Putamen (tissue), 1 donor: ENCODE measurements at places on chromosomes 2 and 18.

DNA sequence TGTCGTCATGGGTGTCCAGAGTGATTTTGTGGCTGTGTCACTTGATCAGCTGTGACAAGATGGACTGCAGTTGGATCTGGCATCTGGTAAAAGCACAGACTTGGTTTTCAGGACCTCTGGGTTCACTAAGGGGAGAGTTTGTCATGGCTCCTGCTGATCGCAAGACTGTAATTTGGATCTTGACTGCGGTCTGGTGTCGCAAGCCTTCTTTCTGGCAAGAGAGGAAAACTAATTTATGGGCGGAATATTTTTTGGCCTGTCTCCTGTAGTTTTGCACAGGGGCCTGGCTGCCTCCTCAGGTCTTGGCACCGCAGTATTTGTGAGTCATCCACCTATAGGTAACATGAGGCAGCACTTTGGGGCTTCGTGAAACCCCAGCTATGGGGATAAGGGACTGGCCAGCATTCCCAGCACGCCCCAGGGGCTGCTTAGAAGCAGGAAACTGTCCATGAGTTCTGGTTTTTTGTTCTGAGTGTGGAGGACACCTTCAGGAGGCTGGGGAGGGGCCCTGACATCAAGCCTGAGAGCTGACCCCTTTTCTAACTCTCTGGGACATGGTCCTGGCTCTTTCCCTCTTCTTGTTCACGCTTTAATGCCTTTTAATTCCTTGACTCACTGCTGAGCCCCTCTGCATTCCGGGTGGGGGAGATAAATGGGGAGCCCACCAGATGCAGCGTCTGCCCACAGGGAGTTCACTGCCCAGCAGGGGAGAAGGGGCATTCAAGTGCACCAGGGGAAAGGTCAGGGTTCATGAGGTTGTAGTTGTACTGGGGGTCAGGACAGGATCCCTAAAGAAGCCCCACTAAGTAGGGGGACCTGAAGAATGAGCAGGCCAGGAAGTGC lies 12.2 kb downstream of the SH3BP4 start:
- DNase-seq = no peak

DNA sequence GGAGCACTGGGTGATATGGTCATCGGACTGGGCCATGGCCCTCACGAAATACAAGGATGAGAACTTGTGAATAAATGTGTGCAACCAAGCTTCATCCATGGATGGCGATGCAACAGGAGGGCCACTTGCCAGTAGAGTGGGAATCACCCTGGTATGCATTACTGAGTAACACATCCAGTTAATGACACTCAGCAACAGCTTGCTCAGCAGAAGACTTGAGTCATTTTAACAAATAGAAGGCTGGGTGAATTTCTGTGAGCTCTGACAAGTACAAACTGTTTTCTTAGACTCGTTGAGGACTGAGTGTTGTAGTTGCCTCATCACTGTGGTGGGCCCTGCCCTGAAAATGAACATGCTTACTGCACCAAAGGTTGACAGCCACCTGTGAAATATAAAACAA lies 221.6 kb downstream of the NCKAP5 start:
- DNase-seq = no peak

DNA sequence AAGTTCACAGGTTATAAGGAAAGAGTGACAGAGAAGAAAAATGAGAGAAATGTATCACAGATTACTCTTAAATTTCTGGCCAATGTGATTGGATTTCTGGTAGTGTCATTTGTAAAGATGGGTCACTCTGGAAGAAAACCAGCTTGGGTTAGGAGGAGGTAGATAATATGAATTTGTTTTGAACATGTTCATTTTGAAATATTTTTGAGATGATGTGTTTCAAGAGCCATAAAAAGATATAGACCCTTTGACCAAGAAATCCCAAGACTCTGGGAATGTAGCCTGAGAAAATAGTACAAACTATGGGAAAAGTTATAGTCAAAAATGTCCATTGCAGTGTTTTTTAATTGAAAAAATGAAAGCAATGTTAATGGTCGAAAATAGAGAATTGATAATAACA lies 70.7 kb downstream of the CALCRL start:
- no peak for DNase-seq

DNA sequence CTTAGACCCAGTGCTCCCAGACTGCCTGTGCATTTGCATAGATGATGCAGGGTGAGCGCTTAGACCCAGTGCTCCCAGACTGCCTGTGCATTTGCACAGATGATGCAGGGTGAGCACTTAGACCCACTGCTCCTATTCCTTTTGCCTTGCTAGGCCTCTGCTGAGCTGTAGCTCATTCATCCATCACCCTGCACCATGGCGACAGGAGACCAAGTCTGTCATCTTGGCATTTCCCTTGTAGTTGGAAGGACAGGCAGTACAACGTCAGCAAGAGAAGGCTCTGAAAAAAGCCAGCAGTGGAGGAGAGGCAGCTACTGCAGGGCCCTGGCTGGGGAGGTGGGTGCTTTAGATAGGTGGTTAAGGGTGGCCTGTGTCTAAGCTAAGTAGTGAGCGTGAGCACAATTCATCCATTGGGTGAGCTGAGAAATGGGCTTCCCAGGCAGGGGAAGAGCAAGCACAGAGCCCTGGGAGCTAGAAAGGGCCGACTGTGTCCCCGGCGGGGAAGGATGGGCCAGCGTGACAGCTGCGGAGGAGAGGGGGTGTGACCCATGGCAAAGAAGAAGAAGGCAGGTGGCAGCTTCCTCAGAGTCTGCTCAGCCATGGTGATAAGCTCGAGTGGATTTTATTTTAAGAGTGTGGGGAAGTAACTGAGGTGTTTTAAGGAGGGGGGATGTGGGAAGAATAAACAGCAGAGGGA lies 108.8 kb downstream of the LPIN1 start:
- DNase-seq = no peak

- no peak for DNase-seq
Measured at GRCh38 chr2:113219889-113220641, 46.3 kb downstream of the PSD4 start.

DNA sequence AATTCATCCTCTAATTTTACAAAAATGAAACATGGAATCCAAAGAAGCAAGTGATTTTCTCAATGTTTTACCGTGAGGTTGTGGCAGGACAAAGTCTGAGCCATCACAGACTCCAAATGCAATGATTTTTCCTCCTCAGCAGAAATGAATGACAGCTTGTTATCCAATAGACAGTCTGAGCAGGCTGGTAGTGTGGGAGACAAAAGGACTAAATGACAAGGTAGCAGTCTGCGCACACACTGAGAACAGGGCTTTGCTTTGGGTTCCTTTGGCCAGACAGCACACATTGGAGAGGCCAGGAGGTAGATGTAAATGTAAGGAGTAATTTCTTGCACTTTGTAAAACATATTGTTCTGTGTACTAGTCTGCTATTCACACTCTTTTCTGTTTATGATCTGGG lies 50.3 kb upstream of the RGPD4 start:
- no peak for DNase-seq

GRCh38 chr2:180890781-180891180 lies 89.6 kb upstream of the UBE2E3 start:
- no peak for DNase-seq

DNA sequence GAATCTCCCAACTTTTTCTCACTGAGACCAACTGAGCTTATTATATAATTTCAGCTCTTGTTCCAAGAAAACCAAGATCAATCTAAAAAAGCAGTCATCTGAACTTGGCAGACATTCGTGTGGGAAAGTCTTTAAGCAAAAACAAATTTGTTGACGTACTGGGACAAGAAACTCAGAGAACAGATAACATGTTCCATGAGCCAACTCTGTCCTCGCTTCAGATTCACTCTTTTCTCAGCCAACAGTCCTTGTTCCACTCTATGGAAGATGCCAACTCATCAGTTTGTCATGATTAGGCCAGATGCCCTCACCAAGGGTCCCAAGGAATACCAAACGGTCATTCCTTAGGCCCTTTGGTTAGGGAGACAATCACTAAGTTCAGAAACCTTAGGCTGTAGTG lies 224.2 kb upstream of the CTAGE1 start:
- no peak for DNase-seq
